ENCODE measurements at places on chromosomes 12 and 14.

DNA sequence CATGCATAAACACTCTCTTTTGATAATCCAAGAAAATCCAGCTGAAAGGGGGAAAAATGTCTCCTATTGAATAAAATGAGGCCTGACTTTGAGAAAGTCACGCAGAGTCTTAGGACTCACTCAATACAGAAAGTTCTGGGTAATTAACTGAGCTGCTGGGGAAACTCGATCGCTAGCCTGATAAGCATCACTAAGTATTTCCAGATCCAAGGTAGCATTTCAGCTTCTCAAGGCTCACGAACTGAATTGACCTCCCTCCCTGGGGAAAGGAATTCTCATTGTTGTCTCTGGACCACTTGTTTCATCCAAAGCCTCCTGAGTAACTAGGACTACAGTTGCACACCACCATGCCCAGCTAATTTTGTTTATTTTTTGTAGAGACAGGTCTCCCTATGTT lies 13.8 kb upstream of the ANAPC5 start:
- DNase-seq, result no peak

DNA sequence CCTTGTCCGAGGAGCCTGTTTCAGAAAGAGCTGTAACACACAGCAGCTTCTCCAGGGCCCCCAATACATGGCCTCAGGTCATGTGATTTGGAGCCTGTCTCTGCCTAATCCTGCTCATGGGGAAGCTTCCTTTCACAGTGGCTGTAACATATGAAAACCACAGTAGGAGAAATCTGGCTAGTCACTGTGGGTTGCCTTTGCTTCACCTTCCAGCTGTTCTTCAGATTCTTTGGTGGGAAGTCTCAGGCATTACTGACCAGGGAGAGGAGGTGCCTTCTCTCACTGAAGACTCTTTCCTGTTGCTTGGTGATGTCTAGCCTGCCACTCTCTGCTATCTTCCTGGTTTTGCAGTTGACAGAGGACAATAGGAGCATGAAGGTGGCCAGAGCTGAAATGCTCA lies 350.6 kb downstream of the DPF3 start:
- DNase-seq, result no peak

DNA sequence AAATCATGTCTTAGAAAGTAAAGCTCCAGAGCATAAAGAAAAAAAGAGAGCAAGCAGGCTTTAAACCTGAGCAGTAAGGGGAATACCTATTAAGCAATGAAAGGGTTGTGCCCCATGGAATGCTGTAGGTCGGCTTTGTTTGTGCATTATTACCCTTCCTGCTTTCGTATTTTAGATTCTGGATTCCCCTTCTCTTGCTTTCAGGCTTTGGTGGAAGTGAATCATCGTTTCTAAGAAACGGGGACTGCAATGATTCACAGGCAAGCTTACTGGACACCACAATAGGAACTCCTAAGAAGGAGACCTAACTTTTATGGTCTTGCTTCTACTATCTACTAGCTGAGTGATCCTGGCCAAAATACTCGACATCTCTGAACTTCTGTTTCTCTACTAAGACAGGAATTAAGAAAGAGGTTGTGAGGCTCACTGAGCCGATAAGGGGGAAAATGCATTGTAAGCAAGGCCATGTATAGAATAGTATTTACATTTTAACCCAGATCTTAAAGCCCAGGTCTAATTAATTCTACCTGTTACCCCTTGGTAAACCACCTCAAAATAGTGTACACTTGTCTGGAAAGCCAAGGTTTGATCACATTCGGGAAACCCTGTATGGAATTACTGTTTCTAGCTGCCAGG lies 1.2 kb upstream of the BMAL2 start:
- DNase-seq, result no peak

- DNase-seq, result no peak
Observed at GRCh38 chr12:3863756-3864155, 9.4 kb downstream of the PARP11 start.

DNA sequence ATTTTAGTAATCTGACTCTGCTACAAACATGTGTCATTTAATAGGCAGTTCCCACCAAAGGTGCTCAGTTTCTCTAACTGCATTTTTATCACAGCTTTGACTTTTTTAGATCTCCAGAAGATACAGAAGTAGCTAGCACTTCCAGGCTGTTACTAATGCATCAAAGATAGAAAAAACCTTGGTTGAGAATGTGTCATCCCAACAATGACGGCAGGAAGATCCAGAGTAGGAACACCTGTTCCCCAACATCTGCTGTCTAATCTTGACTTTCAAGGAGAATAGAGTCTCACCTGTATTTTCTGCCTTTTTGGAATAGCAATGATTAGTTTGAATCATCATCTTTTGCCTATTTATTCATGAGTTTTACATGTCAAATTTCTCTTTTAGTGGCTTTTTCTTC lies 45.0 kb downstream of the ARMH4 start:
- DNase-seq, result no peak

DNA sequence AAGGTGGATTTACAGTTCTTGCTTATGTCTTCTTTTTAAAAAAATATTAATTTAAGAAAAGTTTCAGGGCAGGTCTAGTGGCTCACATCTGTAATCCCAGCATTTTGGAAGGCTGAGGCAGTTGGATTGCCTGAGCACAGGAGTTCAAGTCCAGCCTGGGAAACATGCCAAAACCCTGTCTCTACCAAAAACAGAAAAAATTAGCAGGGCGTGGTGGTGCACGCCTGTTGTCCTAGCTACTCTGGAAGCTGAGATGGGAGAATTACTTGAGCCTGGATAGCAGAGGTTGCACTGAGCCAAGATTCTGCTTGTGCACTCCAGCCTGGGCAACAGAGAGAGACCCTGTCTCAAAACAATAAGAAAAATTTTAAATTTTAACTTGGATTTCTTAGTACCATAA lies 5.4 kb upstream of the TAS2R46 start:
- no peak for DNase-seq

GRCh38 chr12:131135786-131136538 lies 182.3 kb downstream of the ADGRD1 start:
- no peak for DNase-seq

- no peak for DNase-seq
Observed at GRCh38 chr14:73935666-73936065, 14.2 kb downstream of the FAM161B start.

GRCh38 chr14:24417832-24418491 lies 11.5 kb downstream of the CBLN3 start:
- no peak for DNase-seq

- no peak for DNase-seq
Observed at GRCh38 chr14:81336009-81336408, 64.1 kb downstream of the STON2 start.

DNA sequence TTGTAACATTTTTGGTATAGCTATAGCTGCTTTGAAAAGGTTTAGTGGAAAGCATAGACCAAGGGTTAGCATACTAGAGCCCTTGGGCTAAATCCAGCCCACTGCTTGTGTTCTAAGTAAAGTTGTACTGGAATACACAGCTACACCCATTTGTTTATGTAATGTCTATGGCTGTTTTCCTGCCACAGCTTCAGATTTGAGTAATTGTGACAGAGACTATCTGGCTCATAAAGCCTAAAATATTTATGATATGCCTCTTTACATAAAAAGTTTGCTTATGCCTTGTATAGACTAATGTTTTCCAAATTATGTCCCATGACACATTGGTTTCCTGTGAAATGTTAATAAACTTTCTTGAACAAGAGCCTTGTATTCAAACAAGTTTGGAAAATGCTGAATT lies 234.8 kb upstream of the ATP2B1 start:
- no peak for DNase-seq

Measured in stimulated activated CD4-positive, alpha-beta T cell treated with anti-CD3 and anti-CD28 coated beads, TNF-alpha, amount 100 ng/mL, for 1 hour (primary cell).